Mucosa of gallbladder (tissue), 1 donor: ENCODE measurements at places on chromosomes 12 and 14. TPM values are rescaled to one million over a fixed set of nuclear protein-coding genes. Genes with fewer than 3 reads are reported as not detected.

Gene ADAMTS20
- not detected for total RNA-seq

DNA sequence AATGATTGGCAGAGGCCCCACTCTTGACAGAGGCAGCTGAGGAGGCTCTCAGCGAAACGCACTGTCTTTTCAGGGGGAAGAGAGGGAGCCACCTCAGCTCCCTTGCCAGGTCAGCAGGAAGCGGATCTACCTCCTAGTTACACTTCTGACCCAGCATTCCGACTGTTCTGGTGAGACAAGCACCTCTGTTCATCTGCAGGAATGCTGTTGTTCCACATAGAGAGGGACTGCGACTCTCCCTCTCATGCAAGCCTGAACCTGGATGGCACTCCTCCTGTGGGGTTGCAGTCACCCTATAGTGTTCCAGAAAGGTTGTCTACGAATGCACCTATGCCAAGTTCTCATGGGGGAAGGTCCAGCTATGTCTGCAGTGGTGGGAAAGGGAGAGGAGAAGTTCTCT is 37.1 kb upstream of the AEBP2 start:
- no peak for DNase-seq

- DNase-seq = no peak
Measured at GRCh38 chr12:117352883-117353282, 8.5 kb downstream of the NOS1 start.

GRCh38 chr12:58757422-58757821 is 162.9 kb downstream of the LRIG3 start:
- no peak for DNase-seq

Gene C14orf180
- total RNA-seq = 0.26 TPM

- DNase-seq = peak; percentile 46
Measured at GRCh38 chr12:14716848-14717444, 20.5 kb upstream of the GUCY2C start.

- no peak for DNase-seq
Measured at GRCh38 chr12:26696613-26697092, 136.3 kb downstream of the ITPR2 start.

DNA sequence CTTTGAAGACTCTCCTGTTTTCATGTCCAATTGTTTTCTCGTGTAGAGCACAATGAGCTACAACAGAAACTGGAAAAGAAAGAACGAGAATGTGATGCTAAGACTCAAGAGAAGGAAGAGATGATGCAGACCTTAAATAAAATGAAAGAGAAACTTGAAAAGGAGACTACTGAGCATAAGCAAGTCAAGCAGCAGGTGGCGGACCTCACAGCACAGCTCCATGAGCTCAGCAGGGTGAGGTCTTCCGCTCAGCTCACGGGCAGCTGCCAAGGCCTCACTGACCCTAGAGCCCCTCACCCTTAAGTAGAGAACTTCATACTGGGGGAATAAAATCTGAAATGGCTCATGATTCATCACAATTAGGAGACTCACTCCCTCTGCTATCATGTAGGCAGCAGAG is 134.7 kb downstream of the GPR135 start:
- no peak for DNase-seq

DNA sequence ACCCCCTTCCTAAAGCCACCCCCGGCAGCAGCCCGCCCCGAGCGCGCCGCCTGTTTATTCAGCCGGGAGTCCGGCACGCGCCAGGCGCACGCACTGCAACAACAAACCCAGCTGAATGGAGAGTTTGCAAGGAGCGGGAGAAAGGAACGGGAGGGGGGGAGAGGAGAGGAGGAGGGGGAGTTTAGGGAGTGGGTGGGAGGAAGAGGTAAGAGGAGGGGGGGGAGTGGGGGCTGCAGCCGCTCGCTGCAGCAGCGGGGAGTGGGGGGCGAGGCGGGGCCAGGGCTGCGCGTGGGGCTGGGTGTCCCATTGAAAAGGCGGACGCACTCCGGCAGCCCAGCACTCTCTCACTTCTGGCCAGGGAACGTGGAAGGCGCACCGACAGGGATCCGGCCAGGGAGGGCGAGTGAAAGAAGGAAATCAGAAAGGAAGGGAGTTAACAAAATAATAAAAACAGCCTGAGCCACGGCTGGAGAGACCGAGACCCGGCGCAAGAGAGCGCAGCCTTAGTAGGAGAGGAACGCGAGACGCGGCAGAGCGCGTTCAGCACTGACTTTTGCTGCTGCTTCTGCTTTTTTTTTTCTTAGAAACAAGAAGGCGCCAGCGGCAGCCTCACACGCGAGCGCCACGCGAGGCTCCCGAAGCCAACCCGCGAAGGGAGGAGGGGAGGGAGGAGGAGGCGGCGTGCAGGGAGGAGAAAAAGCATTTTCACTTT is at the start of gene ASCL1:
Gene ASCL1, plus strand, starts transcription at position 336 of the 712 bp plus-strand sequence. CDS start 571 bp downstream, outside the sequence.
- DNase-seq = no peak
